Activated CD8-positive, alpha-beta memory T cell treated with anti-CD3 and anti-CD28 coated beads for 1 hour (primary cell): ENCODE measurements at places on chromosomes 4 and X.

GRCh38 chrX:101485212-101485949 is at the start of gene ARMCX4:
ARMCX4 (plus strand) TSS chrX:101485456; CDS start chrX:101488590, 3,134 bp downstream.
- peak; percentile 7 for DNase-seq

- no peak for DNase-seq
Measured at GRCh38 chrX:53440621-53441517, 6.7 kb upstream of the HSD17B10 start.

DNA sequence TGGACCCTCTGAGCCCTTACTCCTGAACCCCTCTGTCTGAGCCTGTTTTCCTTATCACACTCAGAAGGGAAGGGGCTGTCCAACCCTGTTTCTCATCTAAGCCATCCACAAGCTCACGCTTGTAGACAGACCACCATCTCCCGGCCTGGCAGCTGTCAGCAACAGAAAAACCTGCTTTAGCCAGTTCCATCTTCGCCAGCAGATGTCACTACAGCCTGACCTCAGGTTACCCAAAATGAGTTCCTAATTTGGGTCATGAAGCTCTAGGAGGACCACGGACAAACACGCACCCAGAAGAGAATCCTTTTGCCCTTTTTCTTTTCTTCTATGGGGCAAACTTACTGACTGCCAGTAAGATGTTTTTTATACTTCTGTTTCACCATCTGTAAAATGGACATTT is 445.4 kb downstream of the BCOR start:
- no peak for DNase-seq

DNA sequence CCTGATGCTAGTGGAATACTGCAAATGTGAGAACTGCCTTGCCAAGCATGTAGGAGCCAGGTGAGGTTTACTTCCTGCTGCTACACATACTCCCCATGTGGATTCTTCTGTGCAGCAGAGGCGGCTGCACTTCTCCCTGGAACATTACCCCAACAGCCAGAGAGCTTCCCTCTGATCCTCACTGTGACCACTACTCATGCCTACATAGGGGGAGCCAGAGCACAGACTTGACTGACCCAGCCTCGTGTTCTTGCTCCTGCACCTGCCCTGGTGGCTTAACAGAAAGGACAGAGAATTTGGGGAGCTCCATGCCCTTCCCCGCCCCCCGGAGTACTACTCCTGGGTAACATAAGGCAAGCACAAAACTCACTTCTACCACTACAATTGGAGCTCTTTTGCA is 38.4 kb downstream of the UGT2A2 start:
- no peak for DNase-seq

DNA sequence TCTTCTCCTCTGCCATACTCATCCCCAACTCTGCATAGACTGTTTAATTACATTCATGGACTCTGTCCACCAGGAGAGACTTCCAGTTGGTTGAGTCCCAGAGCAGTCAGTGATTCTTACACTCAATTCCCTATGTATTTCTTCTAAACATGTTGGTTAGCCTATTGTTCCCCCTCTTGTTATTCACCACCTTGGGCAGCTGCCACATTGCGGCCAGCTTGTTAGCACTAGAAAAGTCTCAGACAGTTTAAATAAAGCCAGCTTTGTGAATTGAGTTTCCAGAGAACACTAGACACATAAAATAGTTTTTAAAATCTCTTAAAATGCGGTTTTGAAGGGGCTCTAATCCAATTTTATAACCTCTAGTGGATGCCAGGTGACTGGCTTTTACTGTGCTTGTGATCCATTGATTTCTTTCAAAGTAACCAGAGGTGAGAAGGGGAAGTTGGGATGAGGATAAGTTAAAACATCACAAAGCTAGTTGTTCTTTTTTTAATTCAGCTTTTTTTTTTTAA is 827.7 kb downstream of the FSTL5 start:
- no peak for DNase-seq

DNA sequence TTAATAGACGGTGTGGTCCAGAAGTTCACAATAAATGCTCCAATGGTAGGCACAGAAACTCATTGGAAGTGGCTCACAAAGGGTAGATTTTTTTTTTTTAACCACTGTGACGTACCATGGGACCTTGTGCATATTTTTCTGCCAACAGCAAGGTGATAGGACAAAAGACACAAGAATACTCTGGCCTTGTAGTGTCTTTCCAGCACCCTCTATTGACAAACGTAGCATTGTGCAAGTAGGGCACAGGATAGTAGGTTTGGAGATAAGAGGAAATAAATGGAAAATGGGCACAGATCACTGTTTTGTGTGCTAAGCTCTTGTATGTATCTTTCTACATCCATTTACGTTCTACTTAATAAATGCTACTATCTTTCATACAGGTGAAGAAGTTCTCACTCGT is 2054.9 kb downstream of the PCDH7 start:
- DNase-seq = no peak

DNA sequence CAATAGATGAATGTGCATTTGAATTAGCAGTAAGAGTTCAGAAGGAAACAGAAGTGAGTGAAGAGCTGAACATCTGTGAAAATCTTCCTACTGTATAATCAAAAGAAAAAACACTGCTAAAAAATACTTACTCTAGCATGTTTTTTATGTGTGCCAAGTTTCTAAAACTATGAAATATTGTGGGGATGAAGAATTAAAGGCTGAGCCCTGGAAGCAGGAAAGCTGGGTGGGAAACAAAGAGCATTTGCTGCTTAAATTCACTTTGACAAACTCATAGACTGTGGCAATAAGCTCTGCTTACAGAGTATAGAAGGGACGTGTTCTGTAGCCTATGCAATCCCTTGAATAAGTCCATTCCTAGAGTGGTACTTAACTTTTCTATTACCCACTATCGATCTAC is 261.7 kb downstream of the ANKRD50 start:
- no peak for DNase-seq

DNA sequence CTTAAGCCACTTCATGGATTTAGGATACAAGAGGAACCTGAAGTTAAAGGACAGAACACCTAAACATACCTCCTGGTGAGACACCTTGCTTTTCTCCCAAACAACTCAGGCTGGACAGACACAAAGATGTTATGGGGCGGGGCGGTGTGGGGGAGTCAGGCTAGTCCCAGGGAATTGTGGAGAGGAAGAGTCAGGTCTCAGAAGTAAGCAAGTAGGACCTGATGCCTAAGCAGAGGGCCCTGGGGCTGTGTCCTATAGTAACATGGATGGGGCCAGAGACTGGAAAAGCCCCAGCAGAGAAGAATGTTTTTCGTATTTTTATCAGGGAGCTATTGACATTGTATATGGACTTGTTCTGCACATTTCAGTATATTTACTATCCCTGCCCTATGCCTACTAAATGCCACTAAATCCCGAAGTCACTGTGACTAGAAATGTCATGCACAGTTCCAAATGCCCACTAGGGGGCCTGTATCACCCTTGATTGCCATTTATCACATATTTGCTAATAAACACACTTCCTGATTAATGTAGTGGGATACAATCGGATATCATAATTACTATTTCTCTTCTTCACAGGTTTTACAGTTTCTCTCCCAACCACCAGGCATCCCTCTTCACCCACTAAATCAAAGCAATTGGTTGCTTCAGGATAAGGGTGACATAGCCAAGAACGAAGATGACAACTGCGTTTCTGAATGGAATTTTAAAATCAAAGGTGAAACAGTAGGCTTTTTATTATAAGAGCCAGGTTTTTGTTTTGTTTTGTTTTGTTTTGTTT is 23.8 kb upstream of the ARHGAP10 start:
- DNase-seq = peak; percentile 27

GRCh38 chr4:42710329-42710728 is 53.4 kb upstream of the ATP8A1 start:
- DNase-seq = no peak

- DNase-seq = no peak
Measured at GRCh38 chrX:140712413-140713173, 3.0 kb downstream of the LINC00632 start.

DNA sequence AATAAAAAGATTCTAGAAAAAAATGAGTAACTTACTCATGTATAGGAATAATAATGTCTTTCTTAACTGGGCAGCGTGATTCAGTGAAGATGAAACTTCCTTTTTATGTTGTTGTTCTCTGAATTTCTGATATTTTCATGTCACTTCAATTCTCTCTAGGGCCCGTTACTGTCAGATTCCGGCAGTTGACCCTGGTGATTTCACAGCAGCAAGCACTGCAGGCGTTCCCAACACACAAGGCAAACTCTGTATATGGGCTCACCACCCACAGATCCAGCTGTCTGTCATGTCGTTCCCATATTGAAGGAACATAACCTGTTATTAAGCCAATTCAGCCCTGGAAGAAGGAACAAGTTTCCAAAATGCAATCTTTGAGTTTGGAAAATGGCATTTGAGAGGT is 288.3 kb upstream of the GALNTL6 start:
- DNase-seq = no peak

DNA sequence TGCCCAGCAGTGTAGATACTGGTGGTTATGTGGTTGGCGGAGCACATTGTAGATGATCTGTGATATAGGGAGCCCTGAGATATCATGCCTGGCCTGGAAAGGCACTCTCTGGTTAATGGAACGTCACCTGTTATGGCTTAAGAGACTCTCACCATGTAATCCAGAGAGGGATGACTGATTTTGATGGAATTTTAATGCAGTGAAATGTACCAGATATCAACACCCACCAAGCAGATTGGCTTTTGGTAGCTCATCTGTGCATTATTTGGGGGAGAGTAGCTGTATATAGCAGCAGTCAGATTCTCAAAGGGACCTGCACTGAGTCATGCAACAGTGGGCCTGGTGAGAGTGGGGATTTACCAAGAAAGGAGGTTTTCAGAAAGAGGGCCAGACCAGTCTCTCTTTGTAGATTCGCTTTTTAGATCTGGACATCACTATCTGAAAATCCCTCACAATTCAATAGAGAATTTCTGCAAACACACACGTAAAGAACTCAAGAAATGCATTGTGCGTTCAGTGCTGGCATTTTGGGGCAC is 17.3 kb downstream of the TSC22D3 start:
- no peak for DNase-seq

DNA sequence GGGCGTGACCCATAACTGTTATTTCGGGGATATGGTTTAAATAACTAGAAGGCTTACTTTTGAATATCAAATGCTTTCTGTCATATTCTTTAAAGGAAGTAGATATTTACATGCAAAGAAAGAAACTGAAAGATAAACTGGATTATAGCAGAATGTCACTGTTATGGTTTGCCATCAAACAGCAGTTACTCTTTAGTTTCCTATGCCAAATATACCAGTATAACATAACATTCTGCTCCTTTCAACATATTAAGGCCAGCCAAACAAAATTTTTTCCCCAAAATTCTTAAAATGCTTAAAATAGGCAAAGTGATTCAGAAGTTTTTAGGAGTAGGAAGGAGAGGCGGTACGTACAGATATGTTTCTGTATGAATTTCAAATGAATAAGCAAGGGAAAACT is 27.0 kb downstream of the KDM6A start:
- no peak for DNase-seq

GRCh38 chr4:146857298-146857697 is 88.4 kb downstream of the TTC29 start:
- no peak for DNase-seq

DNA sequence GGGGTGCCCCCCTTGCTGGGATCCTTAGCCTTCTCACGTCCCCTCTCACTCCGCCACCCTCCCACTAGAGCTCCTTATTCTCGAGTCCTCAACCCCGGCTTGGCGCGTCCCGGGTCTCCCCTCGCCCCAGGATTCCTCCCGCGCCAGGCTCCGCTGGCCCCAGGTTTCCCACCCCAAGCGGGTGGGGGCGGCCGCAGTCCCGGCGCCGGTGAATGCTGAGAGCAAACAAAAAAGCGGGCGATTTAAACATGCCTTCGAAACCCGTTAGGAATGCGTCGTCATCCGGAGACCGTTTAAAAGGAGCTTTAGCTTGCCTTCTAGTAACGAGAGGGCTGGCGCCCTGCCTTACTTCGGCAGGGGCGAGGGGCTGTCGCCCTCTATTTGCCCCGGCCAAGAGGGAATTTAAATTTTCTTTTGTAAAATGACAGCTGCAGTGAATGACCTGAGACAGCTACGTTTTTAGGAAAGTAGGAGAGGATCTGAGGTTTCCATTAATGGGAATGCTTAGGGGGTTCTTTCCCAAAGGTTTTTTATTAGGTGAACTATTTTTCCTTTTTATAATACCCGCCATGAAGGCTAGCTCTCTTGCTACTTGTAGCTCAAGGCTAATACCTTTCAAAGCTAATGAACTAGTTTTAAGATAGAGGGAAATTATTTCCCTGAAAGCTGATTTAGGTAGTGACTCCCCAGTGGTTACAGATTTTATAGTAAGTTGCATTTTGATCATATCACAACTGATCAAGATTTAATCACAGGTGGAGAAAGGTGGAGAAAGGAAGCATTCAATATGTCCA is 3.1 kb downstream of the JADE1 start:
- no peak for DNase-seq

- DNase-seq = no peak
Measured at GRCh38 chr4:30770049-30770549, 49.9 kb downstream of the PCDH7 start.

DNA sequence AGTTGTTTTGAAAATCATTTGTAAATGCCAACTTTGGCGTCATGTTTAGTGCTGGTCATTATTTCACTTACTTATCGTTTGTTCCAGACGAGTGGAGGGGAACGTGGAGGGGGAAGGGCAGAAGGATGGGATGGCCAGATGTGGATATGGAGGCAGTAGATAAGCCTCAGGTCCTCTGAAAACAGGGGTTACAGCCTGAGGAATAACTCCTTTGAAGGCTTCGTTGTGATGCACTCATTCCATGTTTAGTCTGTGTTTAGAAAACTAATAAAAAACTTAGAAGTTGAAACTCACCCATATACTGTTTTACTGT is 1.1 kb downstream of the MOB1B start:
- DNase-seq = no peak
